Activated CD4-positive, alpha-beta T cell treated with anti-CD3 and anti-CD28 coated beads, Interleukin-2, amount 10 ng/mL, durations not matched to agents 24 days and 14 days (primary cell): ENCODE measurements at places on chromosomes 12 and 14. TPM values are rescaled to one million over a fixed set of nuclear protein-coding genes. Genes with fewer than 3 reads are reported as not detected.

- H3K36me3 ChIP-seq, result no peaks in the 10 kb centered on the region
- H3K27ac ChIP-seq, result no peak overlapping the region
- H3K4me3 ChIP-seq, result no peak overlapping the region
- no peaks in the 10 kb centered on the region for H3K4me1 ChIP-seq
- DNase-seq, result no peak
- peaks cover 14% of the 10 kb centered on the region for H3K27me3 ChIP-seq
Observed at GRCh38 chr14:94407906-94408305, 19.5 kb upstream of the SERPINA1 start.

GRCh38 chr12:102879144-102879763 is 37.8 kb downstream of the PAH start:
- no peak overlapping the region for H3K4me3 ChIP-seq
- no peak overlapping the region for H3K27ac ChIP-seq
- peaks cover 7% of the 10 kb centered on the region for H3K27me3 ChIP-seq
- no peaks in the 10 kb centered on the region for H3K36me3 ChIP-seq
- H3K4me1 ChIP-seq, result peaks cover 8% of the 10 kb centered on the region

SAMD4A gene
- 4.6 and 5.7 TPM in 2 replicates for total RNA-seq

RD3L gene
- not detected in 2 replicates for total RNA-seq

DNAH10 gene
- total RNA-seq, result 0.14 and 0.21 TPM in 2 replicates

NANOG gene
- not detected in 2 replicates for total RNA-seq
